Testis (tissue), 5 donors: ENCODE measurements at places on chromosomes 1 and 21. TPM values are rescaled to one million over a fixed set of nuclear protein-coding genes. Genes with fewer than 3 reads are reported as not detected.

The LMOD1 gene
- total RNA-seq = 31.4 TPM

The IFNLR1 gene
- total RNA-seq = 0.63 TPM

The OLIG1 gene
- 4.3 TPM for total RNA-seq

The RNU1-1 gene
- under 0.01 TPM for total RNA-seq

DNA sequence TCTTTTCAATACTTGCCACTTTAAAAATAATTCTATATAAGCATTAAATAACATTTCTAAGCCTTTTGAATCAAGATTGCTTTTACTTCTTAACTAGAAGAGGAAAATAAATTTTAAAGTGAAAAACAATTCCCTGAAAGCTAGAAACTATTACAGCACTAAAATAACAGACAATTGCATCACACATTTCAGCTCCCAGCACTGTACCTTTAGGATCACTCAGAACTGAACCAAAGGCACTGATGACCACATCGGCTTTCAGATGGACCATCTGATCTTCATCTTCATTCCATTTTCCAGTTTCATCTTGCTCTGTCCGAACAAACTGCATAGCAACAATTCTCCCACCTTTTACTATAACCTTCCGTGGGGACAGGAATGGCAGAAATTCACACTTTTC is 347.3 kb downstream of the DPYD start:
- H3K36me3 ChIP-seq = no peaks in the 10 kb centered on the region
- no peak overlapping the region for H3K4me3 ChIP-seq
- no peaks in the 10 kb centered on the region for H3K4me1 ChIP-seq
- no peak for DNase-seq

GRCh38 chr1:91790392-91790791 is 95.6 kb downstream of the TGFBR3 start:
- H3K27me3 ChIP-seq = no peaks in the 10 kb centered on the region
- no peaks in the 10 kb centered on the region for H3K36me3 ChIP-seq
- H3K27ac ChIP-seq = no peak overlapping the region
- no peak for DNase-seq
- peaks cover 13% of the 10 kb centered on the region for H3K4me1 ChIP-seq
- no peak overlapping the region for H3K4me3 ChIP-seq

GRCh38 chr1:203426366-203426765 is 49.2 kb upstream of the PRELP start:
- H3K4me1 ChIP-seq = no peaks in the 10 kb centered on the region
- H3K36me3 ChIP-seq = no peaks in the 10 kb centered on the region
- no peaks in the 10 kb centered on the region for H3K27me3 ChIP-seq
- H3K27ac ChIP-seq = no peak overlapping the region

DNA sequence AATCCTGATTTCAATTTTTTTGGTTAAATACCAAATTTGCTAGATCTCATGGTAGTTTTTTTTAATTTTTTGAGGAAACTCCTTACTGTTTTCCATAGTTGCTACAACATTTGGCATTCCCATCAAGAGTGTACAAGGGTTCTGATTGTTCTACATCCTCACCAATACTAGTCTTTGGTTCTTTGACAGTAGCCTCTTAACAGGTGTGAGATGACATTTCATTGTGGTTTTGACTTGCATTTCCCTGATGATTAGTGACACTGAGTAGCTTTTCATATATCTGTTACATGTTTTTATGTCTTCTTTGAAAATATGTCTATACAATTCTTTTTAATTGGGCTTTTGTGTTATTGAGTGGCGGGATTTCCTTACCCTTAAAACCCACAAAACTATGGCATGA is 20.9 kb upstream of the RGS13 start:
- H3K27ac ChIP-seq = no peak overlapping the region
- DNase-seq = no peak
- H3K27me3 ChIP-seq = no peaks in the 10 kb centered on the region
- no peaks in the 10 kb centered on the region for H3K36me3 ChIP-seq

- no peaks in the 10 kb centered on the region for H3K36me3 ChIP-seq
- no peaks in the 10 kb centered on the region for H3K27me3 ChIP-seq
- no peak overlapping the region for H3K4me3 ChIP-seq
- no peak for DNase-seq
- H3K4me1 ChIP-seq = no peaks in the 10 kb centered on the region
Measured at GRCh38 chr1:171817511-171818265, 23.6 kb upstream of the DNM3 start.

DNA sequence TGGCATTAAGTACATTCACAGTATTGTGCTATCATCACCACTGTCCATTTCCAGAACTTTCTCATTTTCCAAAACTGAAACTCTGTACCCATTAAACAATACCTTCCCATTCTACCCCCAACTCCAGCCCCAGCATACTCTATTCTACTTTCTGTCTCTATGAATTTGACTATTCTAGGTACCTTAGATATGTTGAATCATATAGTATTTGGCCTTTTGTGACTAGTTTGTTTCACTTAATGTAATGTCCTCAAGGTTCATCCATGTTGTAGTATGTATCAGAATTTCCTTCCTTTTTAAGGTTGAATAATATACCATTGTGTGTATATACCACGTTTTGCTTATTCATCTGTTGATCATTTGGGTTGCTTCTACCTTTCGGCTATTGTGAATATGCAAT is 11.5 kb downstream of the MTR start:
- H3K36me3 ChIP-seq = no peaks in the 10 kb centered on the region
- DNase-seq = no peak
- no peaks in the 10 kb centered on the region for H3K27me3 ChIP-seq

DNA sequence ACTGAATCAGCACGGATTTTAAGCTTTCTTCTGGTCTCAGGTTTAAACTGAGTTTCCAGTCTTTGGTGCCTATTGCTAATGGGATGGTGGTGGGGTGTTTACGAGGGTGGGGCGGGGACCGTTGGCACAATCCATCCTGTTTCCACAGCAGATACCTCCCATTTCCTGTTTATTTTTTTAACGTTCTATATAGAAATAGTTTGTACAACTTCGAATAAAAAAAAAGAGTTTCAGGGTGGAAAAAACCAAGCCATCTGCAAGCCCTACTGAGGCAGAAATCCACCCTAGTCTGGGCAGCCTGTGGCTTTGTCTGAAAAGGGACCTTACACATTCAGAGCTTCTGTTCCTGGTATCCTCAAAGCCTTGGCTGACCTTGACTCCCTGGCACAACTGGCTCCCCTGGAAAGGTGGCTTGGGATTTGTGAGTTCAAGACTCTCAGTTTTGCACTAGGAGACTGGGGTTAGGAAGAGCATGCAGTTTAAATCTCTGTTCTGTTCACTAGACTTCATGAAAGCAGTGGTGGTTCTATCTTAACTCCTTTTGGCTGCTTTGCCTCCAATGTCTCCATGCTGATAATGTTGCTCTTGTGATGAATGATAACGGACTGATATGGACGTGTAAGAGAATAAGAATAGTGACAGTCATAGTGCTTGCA is 46.7 kb downstream of the VANGL2 start:
- H3K27me3 ChIP-seq = no peaks in the 10 kb centered on the region
- H3K36me3 ChIP-seq = no peaks in the 10 kb centered on the region
- no peak for DNase-seq
- H3K4me1 ChIP-seq = no peaks in the 10 kb centered on the region
- H3K27ac ChIP-seq = no peak overlapping the region

GRCh38 chr21:28641731-28642130 is 350.9 kb downstream of the LTN1 start:
- no peaks in the 10 kb centered on the region for H3K36me3 ChIP-seq
- H3K4me1 ChIP-seq = no peaks in the 10 kb centered on the region
- H3K27ac ChIP-seq = no peak overlapping the region
- DNase-seq = no peak
- H3K4me3 ChIP-seq = no peak overlapping the region
- H3K27me3 ChIP-seq = no peaks in the 10 kb centered on the region

- H3K27ac ChIP-seq = no peak overlapping the region
- no peak for DNase-seq
- H3K27me3 ChIP-seq = no peaks in the 10 kb centered on the region
- H3K4me1 ChIP-seq = peaks cover 10% of the 10 kb centered on the region
- peak overlapping the region; percentile 38 for H3K4me3 ChIP-seq
- H3K36me3 ChIP-seq = no peaks in the 10 kb centered on the region
Measured at GRCh38 chr1:220894924-220895256, 15.6 kb downstream of the HLX start.

DNA sequence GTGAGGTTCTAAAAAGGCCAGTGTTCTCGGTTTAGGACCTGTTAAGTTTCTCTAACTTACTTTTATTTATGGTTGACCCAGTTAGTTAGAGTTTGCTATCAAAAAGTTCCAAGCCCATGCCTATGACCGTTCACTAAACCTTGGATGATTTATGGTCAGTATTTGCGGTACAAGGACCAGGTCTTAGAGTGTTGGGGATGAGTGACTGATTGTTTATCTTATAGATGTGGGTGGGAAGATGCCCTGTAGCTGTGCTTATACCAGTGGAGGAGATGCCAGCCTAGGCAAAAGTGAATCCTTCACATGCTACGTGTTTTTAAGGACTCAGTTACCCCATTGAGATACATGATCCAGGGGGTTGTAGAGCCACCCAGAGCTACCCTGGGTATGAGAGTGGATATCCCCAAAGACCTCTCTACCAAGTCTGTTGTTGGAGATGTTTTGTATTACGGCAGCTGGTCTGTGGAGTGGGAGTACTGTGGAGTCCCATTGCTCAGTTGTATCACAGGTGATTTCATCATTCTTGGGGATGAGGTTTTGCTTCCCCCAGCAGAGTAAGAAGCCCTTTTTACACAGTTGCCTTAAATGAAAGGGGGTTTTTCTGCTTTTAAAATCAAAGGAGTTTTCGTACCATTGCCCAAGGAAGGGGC is 2.1 kb downstream of the SLC22A15 start:
- no peaks in the 10 kb centered on the region for H3K27me3 ChIP-seq
- no peaks in the 10 kb centered on the region for H3K36me3 ChIP-seq
- no peak for DNase-seq
- no peaks in the 10 kb centered on the region for H3K4me1 ChIP-seq
- no peak overlapping the region for H3K4me3 ChIP-seq

DNA sequence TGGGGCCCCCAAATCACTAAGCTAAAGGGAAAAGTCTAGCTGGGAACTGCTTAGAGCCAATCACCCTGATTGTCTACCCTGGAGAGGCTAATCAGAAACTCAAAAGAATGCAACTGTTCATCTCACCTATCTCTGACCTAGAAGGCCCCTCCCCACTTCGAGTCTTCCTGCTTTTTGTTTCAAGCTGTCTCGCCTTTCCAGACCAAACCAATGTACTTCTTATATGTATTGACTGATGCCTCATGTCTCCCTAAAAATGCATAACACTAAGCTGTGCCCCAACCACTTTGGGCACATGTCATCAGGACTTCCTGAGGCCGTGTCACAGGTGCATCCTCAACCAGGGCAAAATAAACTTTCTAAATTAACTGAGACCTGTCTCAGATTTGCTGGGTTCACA is 209.5 kb downstream of the APP start:
- H3K27ac ChIP-seq = no peak overlapping the region
- H3K36me3 ChIP-seq = no peaks in the 10 kb centered on the region
- no peak for DNase-seq
- no peaks in the 10 kb centered on the region for H3K4me1 ChIP-seq
- H3K27me3 ChIP-seq = no peaks in the 10 kb centered on the region
